ENCODE measurements at places on chromosomes 12 and 14.

GRCh38 chr12:20404576-20405346 is 36.4 kb downstream of the PDE3A start:
- peak; percentile 71 for DNase-seq

DNA sequence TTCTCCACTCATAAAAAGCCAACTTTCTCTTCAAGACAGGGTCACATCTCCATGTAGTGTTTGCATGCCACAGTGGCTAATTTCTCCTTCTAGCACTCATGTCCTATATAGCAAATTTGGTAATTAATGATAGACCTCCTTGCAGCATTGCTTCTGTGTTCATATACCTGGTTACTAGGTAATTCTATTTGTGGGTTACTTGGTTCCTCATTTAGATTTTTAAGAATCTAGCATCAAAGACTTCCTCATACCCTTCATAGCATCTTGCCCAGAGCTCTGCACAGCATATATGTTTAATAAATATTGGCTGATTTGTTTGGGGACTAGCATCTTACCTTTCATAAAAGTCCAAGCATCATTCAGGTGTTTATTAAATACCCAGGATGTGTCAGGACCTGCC is 152.1 kb downstream of the DUSP6 start:
- no peak for DNase-seq

DNA sequence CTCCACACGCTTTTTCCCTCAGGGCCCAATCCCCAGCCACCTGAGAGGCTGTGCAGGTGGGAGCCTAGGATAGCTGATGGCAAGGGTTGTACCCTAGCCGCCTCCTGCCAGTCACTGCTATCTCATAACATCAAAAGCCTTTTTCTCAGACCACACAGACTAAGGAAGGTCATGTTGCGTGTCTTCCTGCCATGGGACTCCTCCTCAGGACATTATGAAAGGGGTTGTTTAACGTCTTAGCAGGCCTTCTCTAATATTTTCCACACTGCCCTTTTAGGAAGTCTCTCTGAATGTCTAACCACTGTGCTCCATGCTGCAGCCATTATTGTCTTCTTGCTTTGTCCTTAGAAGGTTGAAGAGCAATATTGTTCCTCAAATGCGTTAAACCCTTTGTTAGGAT is 7.6 kb upstream of the SMUG1 start:
- peak; percentile 47 for DNase-seq

GRCh38 chr12:18345021-18345735 is 83.9 kb downstream of the PIK3C2G start:
- DNase-seq = no peak

DNA sequence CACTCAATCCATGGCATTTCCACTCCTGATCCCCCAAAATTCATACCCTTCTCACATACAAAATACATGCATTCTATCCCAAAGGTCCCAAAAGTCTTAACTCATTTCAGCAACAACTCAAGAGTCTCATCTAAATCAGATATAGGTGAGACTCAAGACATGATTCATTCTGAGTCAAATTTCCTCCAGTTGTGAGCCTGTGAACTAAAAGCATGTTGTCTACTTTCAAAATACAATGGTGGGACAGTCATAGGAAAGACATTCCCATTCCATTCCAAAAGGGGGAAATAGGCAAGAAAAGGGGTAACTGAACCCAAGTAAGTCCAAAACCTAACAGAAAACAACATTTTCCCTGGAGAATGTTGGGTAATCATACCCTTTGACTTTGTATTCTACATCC is 103.3 kb downstream of the C12orf75 start:
- DNase-seq = no peak

GRCh38 chr12:12747278-12747677 is 30.1 kb downstream of the CDKN1B start:
- no peak for DNase-seq

DNA sequence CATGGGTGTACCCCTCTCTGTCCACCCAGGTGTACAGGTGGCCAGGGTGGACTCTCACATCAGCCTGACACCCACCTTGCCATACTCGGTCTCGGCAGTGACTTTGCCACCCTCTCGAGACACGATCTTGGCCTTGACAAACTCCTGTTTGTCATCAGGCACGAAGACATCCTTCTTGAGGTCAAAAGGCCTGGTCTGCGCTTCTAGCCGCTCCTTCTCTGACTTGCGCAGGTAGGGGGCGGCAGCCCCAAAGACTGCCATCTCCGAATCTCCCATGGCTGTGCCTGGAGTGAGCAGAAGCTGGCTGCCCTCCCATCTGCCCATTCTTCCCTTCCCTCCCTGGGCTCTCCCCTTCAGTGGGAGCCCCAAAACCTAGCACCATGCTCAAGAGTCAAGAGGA is 2.0 kb downstream of the MYH7 start:
- DNase-seq = no peak

GRCh38 chr12:106760184-106760531 is 14.3 kb upstream of the RIC8B start:
- peak; percentile 59 for DNase-seq

GRCh38 chr12:123983822-123984485 is 10.9 kb downstream of the ZNF664 start:
- DNase-seq = peak; percentile 71

- DNase-seq = no peak
Observed at GRCh38 chr12:34404377-34405285, 382.3 kb downstream of the ALG10 start.

- no peak for DNase-seq
Observed at GRCh38 chr14:104826861-104827176, 25.9 kb downstream of the ZBTB42 start.

GRCh38 chr12:46110223-46110611 is 119.8 kb upstream of the SCAF11 start:
- no peak for DNase-seq

- no peak for DNase-seq
Observed at GRCh38 chr14:104297313-104297704, 158.9 kb downstream of the KIF26A start.

DNA sequence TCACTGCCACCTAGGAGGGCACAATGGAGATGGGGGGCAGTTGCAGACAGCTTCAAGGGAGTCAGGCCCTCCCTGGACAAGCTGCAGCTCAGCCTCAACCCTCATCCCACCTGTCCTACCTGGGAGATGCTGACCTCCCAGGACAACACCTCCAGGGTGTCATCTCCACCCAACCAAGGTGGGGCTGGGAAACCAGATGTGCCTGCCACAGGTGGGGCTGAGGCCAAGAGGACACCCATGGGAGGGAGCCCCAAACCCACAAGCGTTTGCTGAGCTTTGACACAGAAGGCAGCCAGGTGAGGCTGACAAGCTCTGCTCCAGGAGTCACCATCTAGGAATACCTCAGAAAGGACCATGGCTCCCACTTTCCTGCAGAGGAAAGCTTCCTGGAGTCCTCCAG is 31.5 kb downstream of the ZFP36L1 start:
- no peak for DNase-seq

GRCh38 chr14:56635041-56635440 is 55.4 kb downstream of the TMEM260 start:
- DNase-seq = no peak

GRCh38 chr14:54220071-54220703 is 176.6 kb upstream of the CDKN3 start:
- DNase-seq = no peak

DNA sequence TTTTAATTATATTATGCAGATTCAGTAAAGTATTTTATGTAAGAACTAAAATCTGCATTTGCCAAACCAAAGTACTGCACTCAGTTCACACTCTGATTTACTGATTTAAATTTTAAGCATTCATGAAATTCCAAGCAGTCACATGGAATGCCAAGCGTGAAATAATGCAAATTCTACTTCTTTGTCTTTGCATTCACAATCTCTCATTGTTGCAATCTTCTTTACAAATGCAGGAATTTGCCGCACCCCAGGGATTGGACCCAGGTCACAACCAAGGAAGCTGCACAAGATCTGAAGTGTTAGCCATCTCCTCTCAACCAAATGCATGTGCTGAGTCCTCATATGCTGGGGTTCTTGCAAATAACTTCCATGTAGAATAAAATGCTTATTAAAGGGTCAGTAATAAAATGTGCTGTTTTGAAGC is 71.9 kb downstream of the TUNAR start:
- no peak for DNase-seq

GRCh38 chr12:30646821-30647220 is 48.8 kb downstream of the IPO8 start:
- DNase-seq = no peak

- DNase-seq = no peak
Observed at GRCh38 chr12:42587601-42588523, 1.7 kb downstream of the PRICKLE1 start.

- DNase-seq = no peak
Observed at GRCh38 chr12:113725557-113725876, 240.6 kb downstream of the RBM19 start.

- no peak for DNase-seq
Observed at GRCh38 chr14:68538639-68539038, 254.2 kb downstream of the ZFP36L1 start.

DNA sequence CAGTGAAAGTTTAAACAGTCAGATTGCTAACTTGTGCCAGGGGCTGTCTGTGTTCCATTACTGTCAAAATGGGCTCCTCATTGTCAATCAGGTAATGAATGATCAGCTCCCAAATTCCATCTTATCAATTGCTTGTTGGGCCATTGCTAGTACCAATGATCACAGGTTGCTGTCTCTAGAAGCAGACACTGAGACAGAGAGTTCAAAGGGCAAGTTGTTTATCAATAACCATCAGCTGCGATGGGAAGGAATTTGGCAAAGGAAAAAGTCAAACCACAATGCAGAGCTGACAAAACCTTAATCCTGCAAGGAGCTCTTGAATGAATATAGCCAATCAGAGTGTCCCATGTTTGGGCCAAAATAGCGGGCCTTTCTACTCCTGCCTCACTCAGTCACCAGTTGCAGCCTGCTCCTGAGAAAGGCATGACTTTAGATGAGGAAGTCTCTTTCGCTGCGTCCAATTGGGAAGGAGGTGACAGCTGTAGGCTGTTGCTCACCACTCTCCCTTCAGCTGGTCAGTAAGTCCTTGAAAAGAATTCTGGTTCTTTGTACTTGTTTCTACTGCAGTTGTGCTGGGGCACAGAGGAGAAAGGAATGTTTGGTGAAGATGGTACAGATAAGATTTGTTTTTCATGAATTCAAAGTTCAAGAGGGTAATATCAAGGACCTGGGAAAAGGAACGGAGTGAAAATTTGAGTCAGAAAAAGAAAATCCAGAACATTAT is 179.2 kb upstream of the PDE3A start:
- peak; percentile 36 for DNase-seq

- no peak for DNase-seq
Observed at GRCh38 chr14:105918496-105919262, 392.3 kb downstream of the TMEM121 start.

GRCh38 chr14:59983048-59983447 is 63.1 kb downstream of the LRRC9 start:
- no peak for DNase-seq

DNA sequence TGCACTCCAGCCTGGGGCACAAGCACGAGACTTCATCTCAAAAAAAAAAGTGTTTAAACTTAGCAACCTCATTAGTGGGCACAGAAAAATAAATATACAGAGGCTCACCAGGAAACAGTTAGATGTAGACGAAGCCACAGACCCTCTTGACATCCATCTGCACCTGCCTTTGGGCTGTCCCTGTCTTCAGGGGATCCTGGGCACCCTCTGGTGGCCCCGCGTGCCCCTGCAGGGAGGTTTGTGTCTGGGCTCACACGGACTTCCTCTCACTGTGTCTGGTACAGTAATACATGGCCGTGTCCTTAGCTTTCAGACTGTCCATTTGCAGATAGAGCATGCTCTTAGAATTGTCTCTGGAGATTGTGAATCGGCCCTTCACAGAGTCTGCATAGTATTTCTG is 916.5 kb downstream of the TMEM121 start:
- peak; percentile 5 for DNase-seq

DNA sequence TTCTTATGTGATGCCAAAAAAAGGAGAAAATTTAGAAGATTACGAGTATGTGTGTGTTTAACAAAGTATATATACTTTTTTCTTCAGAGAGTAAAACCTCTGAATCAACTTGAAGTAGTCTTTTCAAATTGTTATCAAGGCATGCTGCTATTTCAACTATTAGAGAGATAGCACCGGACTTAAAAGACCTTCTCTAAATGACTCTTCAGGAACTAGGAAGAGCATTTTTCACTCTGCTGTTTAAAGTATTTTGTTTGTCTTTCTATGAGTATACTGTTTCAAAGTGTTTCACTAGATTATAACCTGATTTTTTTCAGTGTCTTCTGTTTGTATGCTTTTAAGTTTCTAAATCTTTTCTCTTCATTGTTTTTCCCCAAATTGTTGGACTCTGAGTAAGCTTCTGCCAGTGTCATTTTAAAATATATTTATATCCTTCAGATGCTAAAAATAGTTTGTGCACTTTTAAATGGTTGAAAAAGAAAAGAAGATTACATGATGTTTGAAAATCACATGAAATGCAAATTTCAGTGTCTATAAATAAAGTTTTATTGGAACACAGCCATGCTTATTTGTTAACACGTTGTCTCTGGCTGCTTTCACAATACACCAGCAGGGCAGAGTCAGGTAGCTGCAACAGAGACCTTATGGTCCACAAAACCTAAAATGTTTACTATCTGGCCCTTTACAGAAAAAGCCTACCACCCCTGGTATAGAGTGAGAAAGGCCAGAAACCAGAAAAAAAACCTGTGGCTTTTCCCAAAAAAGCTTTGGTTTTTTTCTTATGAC is 21.3 kb downstream of the CRADD start:
- DNase-seq = no peak

DNA sequence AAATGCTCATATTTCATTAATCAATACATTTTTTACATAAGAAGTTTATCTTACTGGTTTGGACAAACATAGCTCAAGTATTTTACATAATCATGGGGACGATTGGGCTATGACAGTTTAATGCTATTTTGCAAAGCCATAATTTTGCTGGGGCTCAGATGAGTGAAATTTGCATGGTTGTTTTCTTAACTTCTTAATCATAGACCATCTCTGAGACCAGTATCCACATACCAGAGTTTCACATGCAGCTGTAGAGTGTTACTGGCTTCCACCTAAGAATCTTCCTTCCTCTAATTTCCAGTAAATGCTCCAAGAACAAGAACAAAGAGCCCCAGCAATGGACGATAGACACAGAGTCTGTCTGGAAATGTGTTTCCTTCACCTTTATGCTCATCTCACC is 303.0 kb upstream of the TMEM132C start:
- DNase-seq = no peak

DNA sequence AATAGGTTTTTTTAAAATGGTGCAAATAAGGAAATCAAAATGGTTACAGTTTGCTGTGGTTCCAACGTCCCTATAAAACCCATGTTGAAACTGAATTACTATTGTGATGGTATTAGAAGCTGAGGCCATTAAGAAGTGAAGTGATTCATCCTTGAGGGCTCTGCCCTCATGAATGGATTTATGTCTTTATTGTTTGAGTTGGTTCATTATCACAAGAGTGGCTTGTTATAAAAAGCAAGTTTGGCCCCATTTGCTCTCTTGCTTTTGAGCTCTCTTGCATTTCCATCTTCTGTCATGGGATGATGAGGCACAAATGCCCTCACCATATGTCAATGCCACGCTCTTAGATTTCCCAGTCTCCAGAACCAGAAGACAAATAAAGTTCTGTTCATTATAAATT is 62.3 kb downstream of the PRKD1 start:
- DNase-seq = no peak

- DNase-seq = no peak
Observed at GRCh38 chr12:117450209-117450608, 88.8 kb upstream of the NOS1 start.
